Mesangial cell (primary cell): ENCODE measurements at places on chromosomes 7 and 10. TPM values are rescaled to one million over a fixed set of nuclear protein-coding genes. Genes with fewer than 3 reads are reported as not detected.

The TMEM229A gene
- total RNA-seq = not detected in 2 replicates

The ECD gene
- 22.9 and 27.7 TPM in 2 replicates for total RNA-seq

The PRLHR gene
- not detected in 2 replicates for total RNA-seq

The NKX6-2 gene
- 0.16 and 0.76 TPM in 2 replicates for total RNA-seq

The PDCD4 gene
- total RNA-seq = 8.3 and 17.4 TPM in 2 replicates

The SPAG6 gene
- total RNA-seq = 0.63 TPM in 1 of 2 replicates, not detected in the other

The SPDYE16 gene
- not detected in 2 replicates for total RNA-seq

The CDK1 gene
- 5.1 and 92.6 TPM in 2 replicates for total RNA-seq

The FAM25A gene
- total RNA-seq = not detected in 2 replicates

The CREB5 gene
- total RNA-seq = 14.7 and 22.2 TPM in 2 replicates

The ATP6V0A4 gene
- total RNA-seq = 0.13 and 0.33 TPM in 2 replicates

The HOXA5 gene
- 23.5 and 46.8 TPM in 2 replicates for total RNA-seq

The EFCAB10 gene
- not detected in 2 replicates for total RNA-seq

The STRIP2 gene
- total RNA-seq = 3.2 and 5.5 TPM in 2 replicates

The WIPF3 gene
- total RNA-seq = under 0.01 and 0.25 TPM in 2 replicates

The OR13A1 gene
- not detected in 2 replicates for total RNA-seq

The MSANTD7 gene
- 7.7 and 9.8 TPM in 2 replicates for total RNA-seq

The ADAMTS14 gene
- 1.6 and 2.5 TPM in 2 replicates for total RNA-seq

The HMX3 gene
- not detected in 2 replicates for total RNA-seq

The LIPJ gene
- total RNA-seq = under 0.01 TPM in 1 of 2 replicates, not detected in the other

The HABP2 gene
- 0.16 and 1.3 TPM in 2 replicates for total RNA-seq

The PRSS37 gene
- total RNA-seq = not detected in 2 replicates

The FOXI2 gene
- not detected in 2 replicates for total RNA-seq

The TEX47 gene
- total RNA-seq = not detected in 2 replicates

The POLD2 gene
- 80.4 and 166 TPM in 2 replicates for total RNA-seq

The PHYH gene
- 12.7 and 17.1 TPM in 2 replicates for total RNA-seq

The CAMK2G gene
- 18.5 and 19.9 TPM in 2 replicates for total RNA-seq

The UPP1 gene
- total RNA-seq = 27.4 and 39.6 TPM in 2 replicates

The DENND2A gene
- total RNA-seq = 4.7 and 20.7 TPM in 2 replicates

The MSMB gene
- not detected in 2 replicates for total RNA-seq

The GRID2IP gene
- under 0.01 and 0.25 TPM in 2 replicates for total RNA-seq

The TEX36 gene
- total RNA-seq = not detected in 2 replicates

The LIPN gene
- not detected in 2 replicates for total RNA-seq

The TSPAN33 gene
- total RNA-seq = 10.1 and 40.3 TPM in 2 replicates

The SLC29A3 gene
- 1.6 and 4.8 TPM in 2 replicates for total RNA-seq

The MSS51 gene
- total RNA-seq = 0.76 and 0.81 TPM in 2 replicates

The UBE3C gene
- total RNA-seq = 45.6 and 58.8 TPM in 2 replicates

The LEP gene
- total RNA-seq = not detected in 2 replicates

The PILRA gene
- not detected in 2 replicates for total RNA-seq

The PAOX gene
- 6.7 and 9.0 TPM in 2 replicates for total RNA-seq

The TMEM106B gene
- 30.8 and 48.4 TPM in 2 replicates for total RNA-seq

The ACTL6B gene
- not detected in 2 replicates for total RNA-seq

The COBL gene
- total RNA-seq = 0.49 and 0.89 TPM in 2 replicates
